ENCODE measurements at places on chromosomes 11 and 22.

- no peak for DNase-seq
These were observed at the start of gene MB for GRCh38 chr22:35617137-35617755. MB (minus strand) TSS chr22:35617329; CDS start chr22:35617257, 72 bp downstream.

- DNase-seq = no peak
These were observed 20.0 kb upstream of the LMO1 start for GRCh38 chr11:8283465-8284230.

GRCh38 chr11:67311051-67311555 is 7.8 kb downstream of the SSH3 start:
- no peak for DNase-seq

- no peak for DNase-seq
These were observed 17.9 kb upstream of the TENM4 start for GRCh38 chr11:79458709-79459108.

GRCh38 chr11:79088967-79089366 is 351.9 kb downstream of the TENM4 start:
- no peak for DNase-seq

- DNase-seq = no peak
These were observed 13.6 kb downstream of the TUB start for GRCh38 chr11:8094656-8095055.

GRCh38 chr11:74319139-74319816 is 7.8 kb upstream of the P4HA3 start:
- peak; percentile 98 for DNase-seq

DNA sequence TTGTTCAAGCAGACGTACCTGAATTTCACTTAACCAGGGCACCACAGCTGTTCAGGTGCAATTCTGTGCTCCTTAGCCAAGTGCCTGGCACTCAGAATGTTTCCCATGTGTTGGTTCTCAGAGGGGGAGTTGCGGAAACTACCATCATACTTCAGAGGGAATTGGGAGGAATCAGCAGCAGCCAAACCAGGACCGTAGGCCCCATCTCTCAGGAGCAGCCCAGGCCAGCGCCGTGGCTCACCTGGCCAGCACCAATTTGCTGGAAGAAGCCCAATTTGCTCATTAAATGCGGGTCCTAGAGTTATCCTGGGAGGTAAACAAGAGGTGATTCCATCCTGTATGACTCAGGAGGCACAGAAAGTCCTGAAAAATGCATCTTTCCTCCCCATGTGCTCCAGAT is 435.4 kb downstream of the BRD1 start:
- no peak for DNase-seq

Data from stromal cell of bone marrow (primary cell).